Activated CD4-positive, alpha-beta T cell treated with anti-CD3 and anti-CD28 coated beads, Interleukin-2, amount 50 U/mL, for 24 hours (primary cell): ENCODE measurements at places on chromosomes 3 and 15.

GRCh38 chr3:11724615-11725339, 81.1 kb upstream of the VGLL4 start:
- DNase-seq: no peak

GRCh38 chr3:46127503-46127902, 80.6 kb downstream of the CCR1 start:
- no peak for DNase-seq

DNA sequence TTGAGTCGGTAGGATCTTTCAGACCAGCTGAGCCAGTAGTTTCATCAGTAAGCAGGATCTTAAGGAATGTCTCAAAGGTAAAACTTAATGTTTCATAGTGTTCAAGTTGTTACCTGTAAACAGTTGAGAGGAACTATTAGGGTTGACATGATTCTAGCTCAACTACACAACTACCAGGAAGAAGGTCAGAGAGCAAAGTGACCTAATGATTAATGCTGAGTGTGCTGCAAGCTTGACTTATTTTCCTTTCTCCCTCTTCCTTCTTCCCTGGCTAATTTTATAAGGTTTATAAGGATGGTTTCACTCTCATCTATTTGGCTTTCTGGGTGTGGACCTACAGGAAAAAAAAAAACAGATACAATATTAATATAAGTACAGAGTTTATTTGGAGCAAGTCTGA, 30.2 kb upstream of the LHFPL4 start:
- DNase-seq: no peak

- DNase-seq: no peak
These were observed 2.1 kb upstream of the ANXA2 start for GRCh38 chr15:60399931-60400330.

- no peak for DNase-seq
These were observed 876.6 kb downstream of the TUSC7 start for GRCh38 chr3:117586161-117586560.

DNA sequence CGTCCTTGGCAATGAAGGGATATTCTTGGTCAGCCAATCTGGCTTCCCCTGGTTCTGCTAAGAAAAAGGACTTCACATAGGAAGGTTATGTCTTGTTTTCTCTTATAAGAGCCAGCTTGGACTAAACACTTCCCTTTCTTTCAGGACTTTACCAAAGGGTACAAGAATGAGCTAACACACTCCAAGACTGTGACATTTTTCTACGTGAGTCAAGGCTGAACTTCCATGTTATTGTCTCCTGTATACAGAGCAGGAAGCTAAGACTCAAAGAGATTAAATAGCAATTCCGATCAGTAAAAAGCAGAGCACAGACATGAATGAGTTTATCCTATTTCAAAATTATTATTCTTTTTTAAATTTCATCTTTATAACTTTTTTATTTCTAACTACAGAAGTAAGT, 63.3 kb upstream of the STT3B start:
- no peak for DNase-seq

DNA sequence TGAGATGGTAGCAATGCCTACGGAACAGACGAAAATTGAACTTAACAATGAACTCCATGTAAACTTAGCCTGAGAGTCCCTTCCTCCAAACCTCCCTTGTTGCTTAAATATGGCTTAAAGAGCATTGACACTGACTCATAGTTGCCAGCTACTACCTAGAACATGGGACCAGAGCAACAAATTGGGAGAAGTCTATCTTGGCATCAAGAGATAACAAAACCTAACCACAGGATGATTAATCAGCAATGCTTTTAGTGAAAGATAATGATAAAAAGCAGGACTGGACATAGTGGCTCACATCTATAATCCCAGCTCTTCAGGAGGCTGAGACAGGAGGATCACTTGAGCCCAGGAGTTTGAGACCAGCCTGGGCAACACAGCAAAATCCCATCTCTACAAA, 117.8 kb upstream of the MNS1 start:
- DNase-seq: no peak

DNA sequence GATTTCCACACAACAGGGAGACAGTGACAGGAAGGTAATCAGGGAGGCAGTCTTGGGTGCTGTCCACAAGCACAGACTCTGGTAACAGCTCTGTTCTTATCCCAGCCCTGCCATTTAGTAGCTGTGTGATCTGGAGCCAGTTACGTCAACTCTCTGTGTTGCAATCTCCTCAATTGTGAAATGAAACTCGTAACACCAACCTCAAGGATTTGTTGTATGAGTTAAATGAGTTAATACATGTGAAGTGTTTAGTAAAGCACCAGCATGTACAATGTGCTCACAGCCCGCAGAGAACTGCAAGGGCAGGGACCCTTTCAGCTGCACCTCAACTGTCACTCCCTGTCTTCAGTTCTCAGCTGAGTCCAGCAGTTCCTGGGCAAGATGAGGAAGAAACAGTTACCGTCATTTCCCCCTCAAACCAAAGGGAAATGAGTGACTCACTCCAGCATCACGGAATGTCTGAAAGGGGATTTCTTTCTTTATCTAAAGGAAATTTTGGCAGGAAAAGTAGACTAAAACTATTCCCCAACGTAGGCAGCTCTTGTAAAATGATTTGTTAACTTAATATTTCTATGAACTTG, 39.9 kb upstream of the MB21D2 start:
- DNase-seq: peak; percentile 1

DNA sequence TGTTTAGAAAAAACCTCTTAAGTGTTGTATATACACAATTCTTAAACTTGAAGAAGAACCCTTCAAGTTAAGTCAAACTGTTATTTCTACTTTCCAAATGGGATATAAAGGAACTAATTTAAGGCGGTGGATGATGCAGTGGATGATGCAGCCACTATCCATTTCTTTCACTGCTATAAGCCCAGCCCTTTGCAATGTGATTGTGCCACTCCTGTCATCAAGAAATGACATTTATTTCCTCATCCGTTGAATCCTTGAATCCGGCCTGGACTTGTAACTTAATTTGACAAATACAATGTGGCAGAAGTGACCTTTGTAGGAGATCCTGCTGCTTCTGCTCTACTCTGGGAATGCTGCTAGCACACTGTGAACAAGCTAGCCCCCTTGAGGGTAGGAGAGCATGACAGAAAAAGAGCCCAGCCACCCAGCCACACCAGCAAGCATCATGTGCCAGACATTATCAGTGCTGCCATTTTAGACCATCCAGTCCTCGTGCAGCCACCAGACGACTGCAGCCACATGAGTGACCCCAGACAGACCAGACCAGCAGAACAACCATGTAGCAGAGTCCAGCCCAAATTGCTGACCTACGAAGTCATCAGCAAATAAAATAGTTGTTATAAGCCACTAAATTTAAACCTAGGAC, 47.4 kb downstream of the UACA start:
- DNase-seq: no peak

DNA sequence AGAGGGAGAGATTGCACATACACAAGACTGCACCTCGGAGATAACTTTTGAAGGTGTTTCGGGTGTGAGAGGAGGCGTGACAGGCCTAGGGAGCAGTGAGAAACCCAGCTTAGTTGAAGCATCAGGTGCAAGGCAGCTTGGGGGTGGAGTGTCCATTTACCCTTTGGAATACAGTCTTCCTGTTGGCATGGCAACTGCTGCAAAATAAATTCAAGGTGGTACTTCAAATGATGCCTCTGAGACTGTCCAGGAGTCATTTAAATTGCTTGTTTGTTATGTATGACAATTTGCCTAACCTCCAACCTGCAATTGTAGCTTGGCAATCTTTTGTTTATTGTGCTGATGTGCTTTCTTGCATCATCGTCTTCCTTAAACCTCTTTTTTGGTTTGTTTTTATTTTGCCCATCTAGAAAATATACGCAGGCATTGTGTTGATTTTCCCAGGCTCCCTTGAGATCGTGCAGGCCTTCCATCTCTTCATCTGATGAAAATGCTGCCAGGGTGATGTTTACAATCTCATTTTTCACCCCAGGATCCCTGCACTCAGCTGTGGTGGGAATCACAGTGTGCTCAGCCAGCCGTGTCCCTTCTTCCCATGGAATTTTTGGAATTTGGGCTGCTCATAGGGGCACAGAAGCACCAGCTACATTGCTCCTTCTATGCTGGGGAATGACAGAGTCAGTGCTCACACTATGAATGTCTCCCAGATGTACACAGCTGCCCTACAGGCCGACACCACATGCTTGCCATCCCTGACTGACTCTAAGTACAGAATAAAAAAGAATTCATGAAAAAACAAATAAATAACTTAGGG, 583.1 kb upstream of the CFAP20DC start:
- DNase-seq: no peak

DNA sequence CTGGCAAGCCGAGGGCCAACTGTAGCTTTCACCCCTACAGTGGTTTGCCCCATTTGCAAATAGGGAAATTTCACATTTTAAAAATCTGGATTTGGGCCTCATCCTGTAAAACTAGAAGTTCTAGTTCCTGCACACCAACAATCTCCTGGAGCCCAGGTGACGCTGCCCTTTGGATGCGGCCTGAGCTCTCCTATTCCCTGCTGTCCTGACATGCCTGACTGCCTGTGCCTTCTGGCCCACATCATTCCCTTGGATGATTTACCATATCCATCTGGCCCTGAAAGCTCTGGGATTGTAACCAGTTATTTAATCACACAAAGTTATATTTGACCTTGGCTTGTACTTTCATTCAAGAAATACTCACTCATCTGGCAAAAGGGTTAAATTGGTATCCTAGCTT, 272.3 kb downstream of the ARRDC4 start:
- DNase-seq: no peak

GRCh38 chr3:79878708-79879107, 110.9 kb upstream of the ROBO1 start:
- DNase-seq: no peak

DNA sequence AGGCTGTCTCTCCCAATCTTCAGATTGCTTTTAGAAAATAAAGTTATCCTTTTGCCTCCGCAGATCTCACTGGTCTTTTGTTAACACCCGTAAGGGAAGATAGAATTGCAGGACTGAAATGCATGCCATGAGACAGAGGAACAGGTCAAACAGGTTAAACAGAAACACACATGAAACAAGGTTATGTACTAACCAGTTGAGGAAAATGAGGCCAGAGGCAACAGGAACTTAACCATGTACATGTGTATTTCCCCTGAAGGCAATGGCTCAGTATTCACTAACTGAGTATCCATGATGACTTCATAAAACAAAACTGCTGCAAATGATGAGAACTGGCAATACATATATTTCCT, 169.1 kb upstream of the NSMCE3 start:
- DNase-seq: no peak

DNA sequence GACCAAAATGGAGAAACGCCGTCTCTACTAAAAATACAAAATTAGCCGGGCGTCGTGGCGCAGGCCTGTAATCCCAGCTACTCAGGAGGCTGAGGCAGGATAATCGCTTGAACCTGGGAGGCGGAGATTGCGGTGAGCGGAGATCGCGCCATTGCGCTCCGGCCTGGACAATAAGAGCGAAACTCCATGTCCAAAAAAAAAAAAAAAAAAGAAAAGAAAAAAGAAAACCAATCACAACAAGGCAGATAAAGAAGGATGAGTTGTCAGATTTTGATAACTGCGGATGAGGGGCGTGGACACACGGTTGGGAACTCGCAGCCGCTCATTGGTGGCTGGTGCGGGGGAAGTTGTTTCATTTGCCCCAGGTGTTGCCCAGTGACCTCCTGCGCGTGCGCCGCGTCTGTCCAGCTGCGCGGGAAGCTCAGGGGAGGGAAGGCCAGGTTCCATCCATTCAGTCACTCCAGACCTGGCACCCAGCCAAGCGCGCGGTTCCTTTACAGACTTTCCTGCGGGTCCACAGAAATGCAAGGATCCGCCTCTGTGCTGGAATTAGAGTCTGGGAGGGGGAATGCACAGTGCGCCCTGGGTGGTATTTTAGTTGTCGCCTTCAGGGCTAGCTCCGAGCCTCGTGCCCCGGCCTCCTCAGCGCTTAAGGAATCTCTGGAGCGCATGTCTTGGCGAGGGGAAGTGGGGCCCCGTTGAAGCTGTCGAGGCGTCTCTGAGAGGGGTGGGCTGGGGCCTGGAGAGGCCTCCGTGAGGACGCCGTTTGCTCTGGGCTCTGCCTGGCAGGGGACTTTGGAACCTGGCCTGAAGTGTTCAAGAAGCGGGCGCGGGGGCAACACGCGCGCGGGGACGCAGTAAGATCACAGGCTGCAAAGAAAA, 708 bp upstream of the GCHFR start:
- DNase-seq: no peak

DNA sequence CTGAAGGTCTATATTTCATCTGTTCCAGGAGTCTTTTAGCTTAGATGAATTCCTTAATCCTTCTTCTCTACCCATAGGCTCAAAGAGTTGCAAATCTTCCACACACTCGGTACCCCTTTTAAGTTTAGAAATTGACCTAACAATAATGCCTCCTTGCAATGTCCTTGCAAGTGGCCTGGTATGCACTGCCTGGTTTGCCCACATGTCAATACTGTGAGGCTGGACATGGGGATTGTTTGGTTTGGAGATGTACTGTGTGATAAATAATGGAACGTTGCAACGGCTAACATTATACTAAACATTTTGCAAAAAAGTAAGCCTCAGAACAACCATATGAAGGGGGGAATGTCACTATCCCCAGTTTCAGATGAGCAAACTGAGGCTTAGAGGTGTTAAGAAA, 22.4 kb upstream of the TPM1 start:
- DNase-seq: no peak

GRCh38 chr15:64070106-64070505, 23.5 kb downstream of the CIAO2A start:
- DNase-seq: no peak

GRCh38 chr15:69565066-69565655, 112.5 kb downstream of the RPLP1 start:
- DNase-seq: no peak

DNA sequence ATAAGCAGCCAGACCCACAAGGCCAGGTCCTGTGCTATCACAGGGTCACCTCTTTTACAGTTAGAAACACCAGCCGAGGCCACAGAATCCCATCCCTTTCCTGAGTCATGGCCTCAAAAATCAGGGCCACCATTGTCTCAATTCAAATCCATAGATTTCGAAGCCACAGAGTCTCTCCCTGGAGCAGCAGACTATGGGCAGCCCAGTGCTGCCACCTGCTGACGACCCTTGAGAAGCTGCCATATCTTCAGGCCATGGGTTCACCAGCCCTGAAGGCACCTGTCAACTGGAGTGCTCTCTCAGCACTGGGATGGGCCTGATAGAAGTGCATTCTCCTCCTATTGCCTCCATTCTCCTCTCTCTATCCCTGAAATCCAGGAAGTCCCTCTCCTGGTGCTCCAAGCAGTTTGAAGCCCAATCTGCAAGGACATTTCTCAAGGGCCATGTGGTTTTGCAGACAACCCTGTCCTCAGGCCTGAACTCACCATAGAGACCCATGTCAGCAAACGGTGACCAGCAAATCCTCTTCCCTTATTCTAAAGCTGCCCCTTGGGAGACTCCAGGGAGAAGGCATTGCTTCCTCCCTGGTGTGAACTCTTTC, 39.6 kb downstream of the TGM4 start:
- peak; percentile 52 for DNase-seq

- no peak for DNase-seq
These were observed 108.4 kb downstream of the SERPINI1 start for GRCh38 chr3:167843886-167844285.
